ENCODE measurements at places on chromosomes 3 and 15. TPM values are rescaled to one million over a fixed set of nuclear protein-coding genes. Genes with fewer than 3 reads are reported as not detected.

- no peak overlapping the region for H3K27ac ChIP-seq
- DNase-seq: no peak
- H3K4me3 ChIP-seq: no peak overlapping the region
- no peaks in the 10 kb centered on the region for H3K36me3 ChIP-seq
- no peaks in the 10 kb centered on the region for H3K4me1 ChIP-seq
Observed at GRCh38 chr3:59153648-59154047, 103.8 kb upstream of the CFAP20DC start.

- H3K27ac ChIP-seq: no peak overlapping the region
- H3K4me1 ChIP-seq: no peaks in the 10 kb centered on the region
- H3K4me3 ChIP-seq: no peak overlapping the region
Observed at GRCh38 chr3:155302891-155303290, 9.4 kb upstream of the STRIT1 start.

GRCh38 chr3:120780977-120781376, 38.4 kb downstream of the GTF2E1 start:
- H3K27me3 ChIP-seq: no peaks in the 10 kb centered on the region
- no peak overlapping the region for H3K27ac ChIP-seq
- no peak overlapping the region for H3K4me3 ChIP-seq
- H3K36me3 ChIP-seq: no peaks in the 10 kb centered on the region
- DNase-seq: no peak

- H3K27me3 ChIP-seq: no peaks in the 10 kb centered on the region
- H3K4me3 ChIP-seq: no peak overlapping the region
- no peaks in the 10 kb centered on the region for H3K36me3 ChIP-seq
- H3K4me1 ChIP-seq: no peaks in the 10 kb centered on the region
- no peak overlapping the region for H3K27ac ChIP-seq
Observed at GRCh38 chr3:36409862-36410261, 29.6 kb downstream of the STAC start.

Gene LMAN1L
- total RNA-seq: not detected

All from thoracic aorta (tissue), 2 donors.